NCI-H1417 (cell line): ENCODE measurements at places on chromosomes 6 and 20.

GRCh38 chr20:23492292-23492691 is 1.4 kb downstream of the CST8 start:
- no peak for DNase-seq

- DNase-seq = no peak
These were observed 230.1 kb upstream of the MOCS1 start for GRCh38 chr6:40164345-40164755.

DNA sequence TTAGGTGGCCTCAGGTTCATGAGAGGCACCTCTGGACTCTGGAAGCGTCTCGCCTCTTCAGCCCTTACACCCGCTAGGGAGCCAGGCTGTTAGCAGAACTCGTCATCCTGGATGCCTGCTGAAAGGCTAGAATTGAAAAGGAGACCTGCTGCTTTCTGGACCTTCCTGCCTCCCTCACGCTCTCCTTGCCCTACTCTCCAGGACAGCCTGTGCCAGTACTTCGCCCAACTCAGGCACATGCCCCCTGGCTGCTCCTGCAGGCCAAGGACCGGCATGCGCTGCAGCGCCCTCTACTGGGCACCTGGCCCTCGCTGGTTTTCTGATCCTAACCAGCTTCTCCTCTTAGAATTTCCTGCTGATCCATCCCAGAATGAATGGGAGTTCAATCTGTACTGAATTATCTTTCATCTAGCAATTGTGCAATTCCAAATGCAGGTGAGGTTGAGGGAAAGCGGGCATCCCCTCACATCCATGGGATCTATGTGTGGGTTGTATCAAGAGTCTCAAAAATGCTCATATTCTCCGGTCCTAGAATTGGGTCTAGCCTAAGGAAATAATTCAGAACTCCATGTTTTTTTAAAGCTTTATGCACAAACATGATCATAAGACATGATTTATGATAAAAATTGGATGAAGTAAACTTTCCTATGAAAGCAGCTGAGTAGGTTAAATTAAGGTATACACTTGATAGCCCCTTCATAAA is 78.0 kb downstream of the PTPN1 start:
- peak; percentile 34 for DNase-seq

- no peak for DNase-seq
These were observed 311.4 kb downstream of the KIF16B start for GRCh38 chr20:16261733-16262273.

DNA sequence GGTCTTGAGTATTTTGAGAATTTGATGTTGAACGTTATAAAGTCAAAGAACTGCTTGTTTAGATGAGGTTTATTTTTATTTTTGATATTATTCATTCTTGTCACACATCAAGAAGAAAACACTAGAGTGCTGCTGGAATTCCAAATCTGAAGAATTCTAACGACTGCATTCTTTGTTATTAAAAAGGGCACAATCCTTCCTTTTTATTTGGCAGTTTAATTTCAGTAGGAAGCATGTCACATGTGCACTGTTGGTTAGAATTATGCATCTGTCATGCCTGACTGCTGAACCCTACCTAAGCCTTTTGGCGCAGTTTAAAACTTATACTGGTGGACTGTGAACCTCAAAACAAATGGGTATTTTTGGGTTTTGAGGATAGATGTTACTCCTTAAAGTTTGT is 4.0 kb downstream of the ID4 start:
- no peak for DNase-seq

GRCh38 chr6:167112421-167112820 is 10.5 kb upstream of the CCR6 start:
- no peak for DNase-seq

DNA sequence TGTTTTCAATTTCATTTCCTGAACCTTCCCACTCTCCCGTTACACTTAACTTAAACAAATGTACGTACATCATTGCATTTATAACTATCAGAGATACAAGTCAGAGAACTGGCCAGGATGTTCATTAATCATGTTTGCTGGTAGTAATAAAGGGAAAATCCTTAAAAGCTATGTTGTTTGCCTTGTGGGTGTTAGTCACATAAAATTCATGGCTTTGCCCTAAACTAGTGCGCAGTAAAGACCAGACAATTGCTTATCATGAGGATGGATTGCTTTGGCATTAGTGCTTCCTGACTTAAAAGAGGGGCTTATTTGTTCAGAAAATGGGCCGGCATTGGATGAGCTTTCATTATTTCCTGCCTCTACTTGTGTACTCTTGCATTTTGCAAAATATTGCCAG is 1037.3 kb upstream of the FLRT3 start:
- no peak for DNase-seq

- no peak for DNase-seq
These were observed 41.2 kb upstream of the JAG1 start for GRCh38 chr20:10715035-10715434.

GRCh38 chr6:98118397-98119045 is 715.9 kb upstream of the POU3F2 start:
- peak; percentile 58 for DNase-seq

DNA sequence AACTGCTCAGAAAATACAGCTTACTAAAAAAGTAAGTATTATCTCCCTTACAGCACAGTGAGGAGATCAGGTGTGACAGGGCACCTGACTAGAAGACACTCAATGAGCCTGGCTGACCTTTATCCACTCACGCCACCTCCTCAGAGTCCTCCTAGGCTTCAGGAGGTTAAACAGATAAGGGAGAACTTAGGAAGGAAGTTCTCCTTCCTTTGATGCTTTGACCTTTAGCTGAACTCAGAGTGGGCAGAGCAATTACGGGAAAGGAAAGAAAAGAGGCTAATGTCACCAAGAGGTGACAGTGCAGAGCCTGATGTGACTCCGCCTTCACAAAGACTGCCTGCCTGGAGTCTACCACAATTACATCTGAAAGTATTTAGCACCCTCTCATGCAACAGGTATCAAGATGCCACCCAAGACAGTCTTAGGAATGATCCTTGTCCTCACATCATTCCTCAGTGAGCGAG is 36.7 kb downstream of the MAN1A1 start:
- no peak for DNase-seq

- DNase-seq = no peak
These were observed 168.0 kb upstream of the ID4 start for GRCh38 chr6:19669206-19669605.

DNA sequence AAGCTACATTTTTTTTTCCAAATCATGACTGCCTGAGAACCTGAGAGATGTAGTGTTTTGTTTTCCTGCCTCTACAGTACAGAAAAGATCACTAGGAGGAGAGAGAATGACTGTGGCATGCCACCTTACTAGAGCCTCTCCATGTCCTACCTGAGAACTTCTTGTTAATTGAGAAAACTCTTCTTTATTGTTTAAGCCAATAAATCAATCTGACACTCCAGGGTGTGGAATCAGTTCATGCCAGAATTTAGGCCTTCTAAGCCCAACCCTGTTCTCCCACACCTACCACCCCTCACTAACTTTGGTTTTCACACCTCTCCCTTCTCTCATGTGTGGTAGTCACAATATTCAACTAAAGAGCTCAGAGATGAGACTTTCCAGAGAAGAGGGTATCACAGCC is 24.9 kb upstream of the BTN3A2 start:
- no peak for DNase-seq

DNA sequence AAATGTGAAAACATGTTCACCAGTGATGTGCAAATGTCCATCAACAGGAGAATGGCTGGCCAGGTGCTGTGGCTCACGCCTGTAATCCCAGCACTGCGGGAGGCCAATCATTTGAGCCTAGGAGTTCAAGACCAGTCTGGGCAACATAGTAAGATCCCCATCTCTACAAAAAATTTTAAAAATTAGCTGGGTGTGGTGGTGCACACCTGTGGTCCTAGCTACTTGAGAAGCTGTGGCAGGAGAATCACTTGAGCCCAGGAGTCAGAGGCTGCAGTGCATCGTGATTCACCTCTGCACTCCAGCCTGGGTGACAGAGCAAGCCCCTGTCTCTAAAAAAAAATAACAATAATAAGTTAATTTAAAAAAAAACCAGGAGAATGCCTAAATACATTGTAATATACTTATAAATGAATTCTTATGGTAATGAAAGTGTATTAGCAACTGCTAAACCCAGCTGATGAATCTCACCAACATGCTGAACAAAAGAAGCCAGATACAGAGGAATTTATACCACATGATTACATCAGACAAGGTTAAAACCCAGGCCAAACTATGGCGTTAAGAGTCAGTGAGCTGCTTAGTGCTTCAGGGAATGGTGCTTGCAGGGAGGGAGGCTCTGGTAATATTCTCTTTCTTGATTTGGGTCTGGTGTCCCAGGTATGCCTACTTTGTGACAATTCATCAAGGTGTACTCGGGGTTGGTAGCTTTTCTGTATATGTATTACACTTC is 36.4 kb downstream of the RPP40 start:
- DNase-seq = no peak

DNA sequence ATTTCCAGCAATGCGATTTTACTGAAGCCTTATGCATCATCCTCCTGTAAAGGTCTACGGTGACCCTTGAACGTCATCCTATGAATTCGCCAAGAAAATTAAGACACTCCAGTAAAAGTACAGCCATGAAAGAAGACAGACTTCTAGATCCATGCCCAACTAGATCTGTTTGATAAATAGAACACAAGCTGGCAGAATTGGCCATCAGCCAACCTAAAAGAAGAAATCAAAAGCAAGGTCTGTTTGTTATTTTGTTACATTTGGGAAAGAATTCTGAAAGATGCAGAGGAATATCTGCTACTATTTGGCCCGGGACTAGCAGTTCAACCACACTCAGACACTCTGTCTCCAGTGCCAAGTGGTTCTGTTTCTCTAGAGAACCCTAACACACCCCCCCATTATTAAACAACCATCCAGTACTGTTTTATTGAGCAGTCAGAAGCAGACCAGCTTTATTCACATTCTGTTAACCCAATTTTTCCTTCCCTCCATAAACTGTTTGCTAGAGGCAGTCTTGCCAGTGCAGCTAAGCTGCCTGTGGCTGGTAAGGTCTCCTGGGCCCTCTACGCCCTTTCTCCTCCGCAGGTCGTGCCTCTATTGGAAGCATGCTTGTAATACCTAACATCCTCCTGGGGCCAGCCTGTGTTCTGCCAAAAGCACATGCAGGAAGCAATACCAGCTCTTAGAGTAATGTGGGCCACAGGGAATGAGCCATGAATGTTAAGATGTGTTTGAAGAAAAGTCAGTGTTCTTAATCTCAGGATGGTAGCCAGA is 30.7 kb downstream of the LY86 start:
- no peak for DNase-seq

DNA sequence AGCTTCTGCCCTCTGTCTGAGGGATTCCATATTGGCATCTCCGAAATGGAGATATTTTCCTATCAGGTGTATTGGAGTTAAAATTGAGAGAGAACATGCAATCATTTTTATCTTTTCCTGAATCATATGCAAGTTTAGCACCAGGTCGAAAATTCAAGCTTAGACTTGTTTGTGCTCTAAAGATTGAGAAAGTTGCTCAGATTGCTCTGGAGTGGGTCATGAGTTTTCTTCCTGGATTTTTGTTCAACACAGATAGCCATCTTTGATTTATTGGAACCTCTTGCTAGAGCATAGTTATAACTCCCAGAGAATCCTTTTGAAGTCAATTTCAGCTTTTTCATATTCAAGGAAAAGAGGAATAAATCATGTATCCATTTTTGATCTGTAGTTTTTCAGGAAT is 373.5 kb upstream of the FLRT3 start:
- DNase-seq = no peak

- DNase-seq = no peak
These were observed 187.3 kb upstream of the HEY2 start for GRCh38 chr6:125562156-125562555.

DNA sequence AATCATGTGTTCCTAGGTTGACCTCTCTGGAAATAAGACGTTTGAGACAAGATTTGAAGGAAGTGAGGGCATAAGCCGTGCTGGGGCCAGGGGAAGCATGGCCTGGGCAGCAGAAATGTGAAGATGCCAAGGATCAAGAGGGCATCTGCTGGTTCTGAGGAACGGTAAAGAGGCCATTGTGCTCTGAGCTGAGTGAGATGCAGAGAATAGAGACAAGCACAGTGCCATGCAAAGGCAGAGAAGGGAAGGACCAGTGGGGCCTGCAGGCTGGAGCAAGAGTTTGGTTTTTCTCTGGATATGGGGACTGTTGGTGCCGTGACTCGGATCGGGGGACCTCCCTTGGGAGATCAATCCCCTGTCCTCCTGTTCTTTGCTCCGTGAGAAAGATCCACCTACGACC is 50.8 kb downstream of the SMPDL3A start:
- no peak for DNase-seq

GRCh38 chr6:166589337-166589731 is 2.9 kb upstream of the RAMACL start:
- DNase-seq = no peak
